ENCODE measurements at places on chromosomes 2 and 18.

DNA sequence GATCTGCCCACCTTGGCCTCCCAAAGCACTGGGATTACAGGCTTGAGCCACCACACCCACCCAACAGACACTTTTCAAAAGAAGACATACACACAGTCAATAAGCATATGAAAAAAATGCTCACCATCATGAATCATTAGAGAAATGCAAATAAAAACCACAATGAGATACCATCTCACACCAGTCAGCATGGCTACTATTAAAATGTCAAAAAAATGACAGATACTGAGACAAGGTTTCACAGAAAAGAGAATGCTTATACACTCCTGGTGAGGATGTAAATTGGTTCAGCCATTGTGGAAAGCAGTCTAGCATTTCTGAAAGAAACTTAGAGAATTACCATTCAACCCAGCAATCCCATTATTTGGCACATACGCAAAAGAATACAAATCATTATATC, 1947.2 kb downstream of the SUCLG1 start:
- peaks cover 2% of the 10 kb centered on the region for H3K36me3 ChIP-seq
- no peaks in the 10 kb centered on the region for H3K27me3 ChIP-seq
- no peak overlapping the region for H3K27ac ChIP-seq
- DNase-seq = no peak
- no peaks in the 10 kb centered on the region for H3K4me1 ChIP-seq

- H3K27ac ChIP-seq = no peak overlapping the region
- H3K4me1 ChIP-seq = peaks cover 36% of the 10 kb centered on the region
- H3K36me3 ChIP-seq = no peaks in the 10 kb centered on the region
- no peak overlapping the region for H3K4me3 ChIP-seq
Measured at GRCh38 chr2:222468346-222468745, 44.0 kb downstream of the SGPP2 start.

GRCh38 chr18:51051105-51051712, 21.2 kb downstream of the SMAD4 start:
- H3K27me3 ChIP-seq = no peaks in the 10 kb centered on the region
- no peak for DNase-seq
- H3K27ac ChIP-seq = peak overlapping the region; percentile 73
- peaks cover 40% of the 10 kb centered on the region for H3K4me1 ChIP-seq
- no peak overlapping the region for H3K4me3 ChIP-seq

GRCh38 chr2:151102226-151102625, 159.4 kb downstream of the RBM43 start:
- H3K27me3 ChIP-seq = no peaks in the 10 kb centered on the region
- DNase-seq = no peak
- H3K36me3 ChIP-seq = peaks cover 29% of the 10 kb centered on the region
- no peak overlapping the region for H3K27ac ChIP-seq
- peaks cover 8% of the 10 kb centered on the region for H3K4me1 ChIP-seq

DNA sequence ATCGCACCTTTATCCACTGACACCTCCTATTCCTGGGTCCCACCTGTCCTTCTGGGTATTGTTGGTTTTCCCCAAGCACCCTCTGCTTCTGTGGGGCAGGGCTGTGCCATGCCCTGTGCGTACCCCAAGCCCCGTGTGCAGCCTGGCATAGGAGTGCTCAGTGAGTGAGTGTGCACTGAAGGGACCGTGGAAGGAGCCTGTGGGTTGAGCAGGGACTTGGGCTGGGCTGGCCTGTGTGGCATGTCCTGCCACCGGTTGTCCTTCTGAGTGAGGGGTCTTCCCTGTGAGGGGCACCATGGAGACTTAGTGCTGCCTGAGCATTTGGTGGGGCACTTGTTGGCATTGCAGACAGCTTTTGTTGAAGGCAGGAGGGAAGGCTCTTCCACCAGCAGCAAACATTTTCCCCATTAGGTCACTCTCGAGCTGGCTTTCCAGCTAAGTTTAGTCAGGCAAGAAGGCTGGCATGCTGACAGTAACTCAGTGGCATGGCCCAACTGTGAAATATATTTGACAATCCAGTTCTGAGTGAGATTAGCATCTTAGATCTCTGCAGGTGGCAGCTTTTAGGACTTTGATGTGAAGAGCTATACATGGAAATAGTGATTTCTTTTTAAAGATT, 64.7 kb downstream of the LPIN1 start:
- H3K27ac ChIP-seq = no peak overlapping the region
- DNase-seq = no peak
- no peak overlapping the region for H3K4me3 ChIP-seq
- no peaks in the 10 kb centered on the region for H3K27me3 ChIP-seq
- H3K36me3 ChIP-seq = peaks cover 25% of the 10 kb centered on the region
- H3K4me1 ChIP-seq = no peaks in the 10 kb centered on the region

- H3K36me3 ChIP-seq = no peaks in the 10 kb centered on the region
- DNase-seq = no peak
- H3K27me3 ChIP-seq = no peaks in the 10 kb centered on the region
Measured at GRCh38 chr2:55107436-55107835, 57.2 kb upstream of the RTN4 start.

DNA sequence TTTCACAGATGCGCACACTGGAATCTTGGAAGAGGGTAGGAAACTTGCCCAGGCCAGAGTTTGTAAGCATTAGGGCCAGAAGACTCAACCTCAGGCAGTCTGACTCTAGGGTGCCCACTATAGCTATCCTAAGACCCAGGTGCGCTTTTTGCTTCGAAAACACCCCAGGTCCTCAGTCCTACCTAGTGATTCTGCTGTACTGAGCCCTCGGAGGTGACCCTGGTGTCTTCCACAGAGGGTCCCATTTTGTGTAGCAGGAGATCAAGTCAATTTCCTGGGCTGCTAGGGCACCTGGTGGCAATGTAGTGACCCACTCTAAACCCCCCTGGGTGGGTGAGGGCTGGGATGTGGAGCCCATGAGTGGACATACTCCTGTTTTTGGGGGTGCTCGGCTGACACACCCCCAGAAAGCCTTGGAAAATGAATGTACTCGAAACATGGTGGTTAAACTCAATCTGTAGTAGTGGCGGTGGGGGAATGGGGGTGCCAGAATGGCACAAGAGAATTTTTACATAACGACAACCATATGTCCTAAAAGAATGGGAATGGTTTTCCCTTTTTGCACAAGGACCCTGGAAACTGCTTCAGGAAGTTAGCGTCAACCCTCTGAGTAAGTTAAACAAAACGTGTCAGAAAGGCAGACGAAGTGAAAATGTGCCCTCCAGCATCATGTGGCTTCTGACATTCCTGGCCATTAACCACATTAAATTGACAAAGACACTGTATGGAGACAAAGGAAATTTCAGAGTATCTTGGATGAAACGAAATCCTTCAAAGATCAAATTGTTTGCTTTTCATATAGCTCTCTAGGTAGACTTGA, 218.0 kb upstream of the COPS8 start:
- H3K4me3 ChIP-seq = no peak overlapping the region
- no peak for DNase-seq
- peaks cover 20% of the 10 kb centered on the region for H3K36me3 ChIP-seq
- H3K4me1 ChIP-seq = peaks cover 11% of the 10 kb centered on the region
- H3K27me3 ChIP-seq = peaks cover 10% of the 10 kb centered on the region

GRCh38 chr2:172612051-172612450, 56.2 kb downstream of the PDK1 start:
- H3K4me3 ChIP-seq = no peak overlapping the region
- H3K27me3 ChIP-seq = no peaks in the 10 kb centered on the region
- peaks cover 18% of the 10 kb centered on the region for H3K36me3 ChIP-seq
- no peak for DNase-seq

GRCh38 chr18:58947136-58947732, 82.6 kb downstream of the ZNF532 start:
- no peaks in the 10 kb centered on the region for H3K27me3 ChIP-seq
- H3K27ac ChIP-seq = peak overlapping the region; percentile 88
- H3K36me3 ChIP-seq = peaks cover 61% of the 10 kb centered on the region
- peaks cover 28% of the 10 kb centered on the region for H3K4me1 ChIP-seq
- no peak for DNase-seq

DNA sequence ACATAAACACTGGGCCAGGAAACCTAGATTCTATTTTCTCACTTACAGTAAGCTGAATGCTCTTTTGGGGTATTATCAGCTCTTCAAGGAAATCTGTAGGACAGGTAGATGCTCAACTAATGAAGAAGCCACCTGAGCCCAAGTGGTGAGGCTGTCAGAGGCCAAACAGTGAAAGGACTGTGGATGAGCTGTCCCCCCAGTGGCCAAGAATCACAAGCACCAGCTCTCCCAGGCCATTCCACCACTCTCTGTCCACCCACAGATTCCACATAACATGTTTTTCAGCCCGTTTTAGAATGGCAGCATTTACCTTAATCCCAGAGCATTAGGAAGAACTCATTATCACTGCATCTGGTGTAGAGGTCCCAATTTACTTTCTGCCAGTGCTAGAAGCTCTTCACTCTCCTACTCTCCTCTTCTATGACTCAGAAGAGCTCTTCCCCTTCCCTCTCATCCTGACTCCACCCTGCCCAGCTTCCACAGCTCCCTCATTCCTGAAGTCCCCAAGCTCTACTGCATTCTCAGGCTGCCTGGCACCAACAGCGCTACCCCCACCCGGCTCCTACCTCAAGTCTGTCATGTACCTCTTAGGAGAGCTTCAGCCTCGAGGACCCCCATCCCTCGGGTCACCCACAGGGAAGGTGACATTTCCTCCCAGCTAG, 43.8 kb upstream of the GORASP2 start:
- peaks cover 2% of the 10 kb centered on the region for H3K27me3 ChIP-seq
- peaks cover 3% of the 10 kb centered on the region for H3K4me1 ChIP-seq
- no peak overlapping the region for H3K4me3 ChIP-seq
- no peak for DNase-seq

DNA sequence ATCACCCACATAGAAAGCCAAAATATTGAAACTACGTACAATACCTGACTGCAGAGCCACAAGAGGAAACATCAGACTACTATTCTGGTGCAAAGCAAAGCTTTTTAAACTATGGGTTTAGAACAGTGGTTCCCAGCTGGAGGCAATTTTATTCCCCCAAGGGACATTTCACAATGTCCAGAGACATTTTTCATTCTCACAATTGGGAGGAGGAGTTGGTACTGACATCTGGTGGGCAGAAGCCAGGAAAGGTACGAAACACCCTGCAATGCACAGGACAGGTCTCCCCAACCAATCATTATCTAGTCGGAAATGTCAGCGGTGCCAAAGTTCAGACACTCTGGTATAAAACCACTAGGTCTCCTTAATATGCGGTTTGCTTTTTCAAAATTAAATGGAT, 88.4 kb upstream of the ARL5A start:
- no peak for DNase-seq
- H3K27ac ChIP-seq = no peak overlapping the region
- H3K4me3 ChIP-seq = no peak overlapping the region
- no peaks in the 10 kb centered on the region for H3K36me3 ChIP-seq
- no peaks in the 10 kb centered on the region for H3K27me3 ChIP-seq
- H3K4me1 ChIP-seq = peaks cover 3% of the 10 kb centered on the region

- peaks cover 15% of the 10 kb centered on the region for H3K36me3 ChIP-seq
- H3K27ac ChIP-seq = no peak overlapping the region
- no peak overlapping the region for H3K4me3 ChIP-seq
- H3K4me1 ChIP-seq = peaks cover 43% of the 10 kb centered on the region
Measured at GRCh38 chr2:96542357-96542977, 5.9 kb downstream of the ARID5A start.

DNA sequence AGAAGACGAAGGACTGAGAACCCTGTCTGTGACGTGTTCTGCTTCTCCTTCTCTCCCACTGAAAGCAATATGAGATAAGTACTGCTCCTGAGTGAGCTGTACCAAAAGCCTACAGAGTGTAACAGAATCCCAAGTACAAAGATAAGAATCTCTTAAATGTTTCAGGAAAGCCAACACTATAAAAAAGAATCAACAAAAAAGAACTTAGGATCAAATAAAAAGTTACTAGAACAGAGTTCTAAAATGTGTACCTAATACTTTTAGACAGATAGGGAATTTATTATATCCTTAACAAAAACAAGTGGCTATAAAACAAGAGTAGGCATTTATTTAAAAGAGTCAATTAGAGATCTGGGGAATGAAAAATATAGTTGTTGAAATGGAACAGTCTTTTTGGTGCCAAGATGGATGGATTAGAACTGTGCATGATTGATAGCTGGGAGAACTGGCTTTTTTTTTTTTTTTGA, 49.0 kb downstream of the NCOA1 start:
- no peaks in the 10 kb centered on the region for H3K27me3 ChIP-seq
- H3K36me3 ChIP-seq = peaks cover 19% of the 10 kb centered on the region

GRCh38 chr2:101868525-101868924, 123.2 kb upstream of the IL1R2 start:
- no peak overlapping the region for H3K4me3 ChIP-seq
- H3K27ac ChIP-seq = no peak overlapping the region
- H3K36me3 ChIP-seq = peaks cover 73% of the 10 kb centered on the region

- peaks cover 3% of the 10 kb centered on the region for H3K36me3 ChIP-seq
- no peak within 1 kb of the TSS for H3K4me3 ChIP-seq
- peaks cover 9% of the 10 kb centered on the region for H3K4me1 ChIP-seq
Measured at GRCh38 chr2:182426918-182427240, at the start of gene PDE1A. PDE1A (minus strand) TSS chr2:182427036.

DNA sequence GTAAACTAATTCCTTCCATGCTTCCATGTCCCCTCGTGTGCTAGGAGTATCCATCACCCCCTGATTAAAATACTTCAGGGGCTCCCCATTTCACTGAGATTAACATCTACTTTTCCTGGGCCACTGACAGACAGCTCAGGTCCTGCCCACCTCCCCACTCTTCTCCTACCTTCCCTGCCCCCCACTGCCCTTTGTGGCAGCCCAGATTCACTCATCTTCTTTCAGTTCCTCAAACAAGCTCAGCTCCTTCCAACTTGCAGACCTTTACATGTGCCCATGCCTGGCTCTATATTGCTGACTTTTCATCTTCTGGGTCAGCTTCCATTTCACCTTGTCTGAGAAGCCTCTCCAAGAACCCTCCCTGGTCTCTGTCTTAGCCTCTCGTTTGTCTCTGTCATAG, 12.0 kb downstream of the RUFY4 start:
- peaks cover 2% of the 10 kb centered on the region for H3K27me3 ChIP-seq
- no peak overlapping the region for H3K27ac ChIP-seq
- DNase-seq = no peak
- H3K4me3 ChIP-seq = no peak overlapping the region
- peaks cover under 1% of the 10 kb centered on the region for H3K36me3 ChIP-seq

DNA sequence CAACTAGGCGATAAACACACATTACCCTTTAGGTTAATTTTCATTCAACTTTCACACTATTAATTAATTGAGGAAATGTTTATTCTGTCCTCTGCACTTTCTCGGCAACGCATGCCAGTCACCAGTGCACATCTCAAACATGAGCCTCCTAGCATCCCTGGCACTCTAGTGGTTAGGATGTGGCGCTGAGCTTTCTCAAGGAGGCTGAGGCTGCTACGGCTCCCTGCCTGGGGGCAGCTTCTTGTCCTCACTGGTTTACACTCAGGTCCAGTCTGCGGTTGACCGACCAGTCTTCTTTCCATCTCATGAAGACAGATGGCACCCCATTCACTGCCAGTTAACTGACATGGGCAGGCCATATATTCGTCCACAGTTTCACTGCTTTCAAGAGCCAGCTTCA, 463.4 kb downstream of the EIPR1 start:
- no peaks in the 10 kb centered on the region for H3K36me3 ChIP-seq
- H3K4me3 ChIP-seq = no peak overlapping the region
- no peaks in the 10 kb centered on the region for H3K4me1 ChIP-seq
- H3K27ac ChIP-seq = no peak overlapping the region
- no peak for DNase-seq
- H3K27me3 ChIP-seq = 0 out of 2 replicates have a peak, but pooled peaks cover 2% of the 10 kb centered on the region

- H3K36me3 ChIP-seq = no peaks in the 10 kb centered on the region
- H3K4me1 ChIP-seq = peaks cover 7% of the 10 kb centered on the region
- H3K27ac ChIP-seq = no peak overlapping the region
- peaks cover 2% of the 10 kb centered on the region for H3K27me3 ChIP-seq
- no peak for DNase-seq
- no peak overlapping the region for H3K4me3 ChIP-seq
Measured at GRCh38 chr2:109158237-109158636, 29.2 kb downstream of the SH3RF3 start.

Measured in WTC11 (cell line).